ENCODE measurements at places on chromosomes 1 and 21.
A peak's percentile ranks its signal among the peaks of the same experiment; 100 is the strongest.

DNA sequence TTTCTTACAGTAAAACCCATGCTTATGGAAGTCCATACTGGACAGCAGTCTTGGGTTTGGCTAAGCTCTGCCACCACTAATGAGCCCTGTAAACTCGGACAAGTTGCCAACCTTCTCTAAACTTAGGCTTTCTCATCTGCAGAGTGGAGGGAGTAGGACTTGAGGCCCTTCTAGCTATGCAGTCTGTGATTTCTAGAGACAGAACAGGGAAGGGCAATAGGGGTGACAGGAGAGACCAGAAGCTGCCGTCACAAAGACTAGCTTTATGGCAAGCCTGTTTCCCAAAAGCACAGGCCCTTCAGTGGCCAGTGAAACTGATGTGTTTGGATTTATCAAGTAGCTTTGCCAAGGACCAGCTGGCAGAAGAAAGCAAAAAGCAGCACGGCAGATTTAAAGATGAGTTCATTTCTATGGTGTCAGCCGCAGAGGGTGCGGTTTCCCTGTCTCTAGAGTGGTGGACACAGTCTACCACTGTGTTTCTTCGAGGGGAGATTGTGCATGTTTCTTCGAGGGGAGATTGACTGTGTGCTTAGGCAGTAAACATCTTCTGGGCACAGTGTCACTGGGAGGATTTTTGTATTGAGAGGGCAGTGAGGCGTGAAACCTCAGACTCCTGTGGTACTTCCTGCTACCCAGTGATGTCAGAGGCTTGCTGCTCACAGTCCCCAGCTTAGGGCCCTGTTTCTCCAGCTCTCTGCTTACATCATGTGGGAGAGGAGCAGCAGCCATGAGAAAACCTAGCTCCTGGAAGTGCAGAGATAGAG, 119.0 kb downstream of the ROR1 start:
- DNase-seq: no peak

DNA sequence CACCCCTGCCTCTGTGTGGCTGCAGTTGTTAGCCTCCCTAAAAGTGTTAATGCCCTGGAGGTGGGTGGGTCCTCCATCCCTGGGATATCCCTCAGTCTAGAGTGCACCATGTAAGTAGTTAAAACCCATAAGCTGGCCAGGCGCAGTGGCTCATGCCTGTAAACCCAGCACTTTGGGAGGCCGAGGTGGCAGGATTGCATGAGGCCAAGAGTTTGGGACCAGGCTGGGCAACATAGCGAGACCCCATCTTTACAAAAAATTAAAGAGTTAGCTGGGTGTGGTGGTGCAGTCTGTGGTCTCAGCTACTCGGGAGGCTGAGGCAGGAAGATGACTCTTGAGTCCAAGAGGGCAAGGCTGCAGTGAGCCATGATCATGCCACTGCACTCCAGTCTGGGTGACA, 10.3 kb downstream of the MYOC start:
- no peak for DNase-seq

GRCh38 chr1:64523413-64524337, 53.7 kb downstream of the CACHD1 start:
- no peak for DNase-seq

DNA sequence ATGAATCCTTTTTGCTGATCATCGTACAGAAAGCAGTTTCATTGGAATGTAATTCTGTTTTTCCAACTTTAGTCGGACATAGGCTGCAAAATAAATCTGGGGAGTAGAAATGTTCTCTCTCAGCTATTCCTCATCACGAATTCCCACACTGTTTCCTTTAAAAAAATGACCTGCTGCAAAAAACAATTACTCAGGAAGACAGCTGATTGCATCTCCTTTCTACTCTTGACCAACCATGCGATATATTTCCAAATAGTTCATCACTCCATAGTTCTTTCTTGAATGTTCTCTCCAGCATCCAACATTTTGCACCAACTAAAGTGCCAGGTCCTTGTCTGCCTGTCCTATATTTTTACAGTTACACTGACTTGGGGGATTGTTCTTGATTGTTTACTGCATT, 96.4 kb downstream of the S1PR1 start:
- no peak for DNase-seq

DNA sequence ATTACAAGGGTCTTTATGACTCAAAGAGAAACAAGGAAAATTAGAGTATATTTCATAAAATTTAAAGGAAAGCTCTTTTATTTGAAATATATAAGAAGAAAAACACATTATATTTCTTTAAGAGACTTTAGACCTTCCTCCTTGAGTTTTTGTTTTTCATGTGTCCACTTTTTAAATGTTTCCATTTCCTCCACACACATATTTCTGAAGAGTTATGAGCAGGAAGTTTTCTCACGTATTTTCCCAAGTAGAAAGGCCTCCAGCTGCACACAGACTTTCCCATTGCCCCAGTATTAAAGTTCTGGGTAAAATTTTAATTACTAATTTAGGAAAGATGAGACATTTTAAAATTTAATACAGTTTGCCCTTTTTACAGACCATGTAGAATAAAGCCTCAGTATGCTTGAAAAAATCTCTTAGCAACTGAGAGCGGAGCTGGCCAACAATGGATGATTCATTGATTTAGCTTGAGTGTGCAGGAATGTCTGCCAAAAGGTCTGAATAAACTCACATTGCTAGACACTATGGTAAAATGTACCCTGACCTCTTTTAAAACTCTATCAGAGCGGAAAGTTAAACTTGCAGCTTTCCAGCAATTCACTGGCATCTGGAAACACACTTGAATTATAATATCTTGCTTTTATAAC, 57.9 kb downstream of the DDAH1 start:
- no peak for DNase-seq

DNA sequence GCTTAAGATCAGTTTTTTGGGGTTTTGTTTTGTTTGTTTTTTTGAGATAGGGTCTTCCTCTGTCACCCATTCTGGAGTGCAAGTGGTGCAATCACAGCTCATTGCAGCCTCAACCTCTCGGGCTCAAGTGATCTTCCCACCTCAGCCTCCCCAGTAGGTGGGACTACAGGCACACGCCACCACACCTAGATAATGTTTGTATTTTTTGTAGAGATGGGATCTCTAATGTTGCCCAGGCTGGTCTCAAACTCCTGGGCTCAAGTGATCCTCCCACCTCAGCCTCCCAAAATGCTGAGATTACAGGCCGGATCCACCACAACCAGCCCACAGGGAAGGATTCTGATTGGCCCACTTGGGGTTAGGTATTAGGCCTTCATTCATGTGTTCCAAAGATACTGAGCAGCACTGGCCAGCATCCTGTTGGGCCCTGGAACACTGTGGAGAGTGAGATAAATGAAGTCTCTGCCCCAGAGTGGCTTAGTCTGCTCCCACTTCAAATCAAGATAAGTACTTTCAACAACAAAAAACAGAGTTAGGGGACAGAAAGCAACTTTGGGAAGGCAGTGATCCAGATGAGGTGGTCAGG, 54.7 kb downstream of the PTP4A2 start:
- no peak for DNase-seq

- no peak for DNase-seq
Measured at GRCh38 chr1:104797982-104798381, 1048.3 kb downstream of the AMY1C start.

GRCh38 chr1:86913399-86913895, 479 bp downstream of the SELENOF start:
- peak; percentile 57 for DNase-seq

DNA sequence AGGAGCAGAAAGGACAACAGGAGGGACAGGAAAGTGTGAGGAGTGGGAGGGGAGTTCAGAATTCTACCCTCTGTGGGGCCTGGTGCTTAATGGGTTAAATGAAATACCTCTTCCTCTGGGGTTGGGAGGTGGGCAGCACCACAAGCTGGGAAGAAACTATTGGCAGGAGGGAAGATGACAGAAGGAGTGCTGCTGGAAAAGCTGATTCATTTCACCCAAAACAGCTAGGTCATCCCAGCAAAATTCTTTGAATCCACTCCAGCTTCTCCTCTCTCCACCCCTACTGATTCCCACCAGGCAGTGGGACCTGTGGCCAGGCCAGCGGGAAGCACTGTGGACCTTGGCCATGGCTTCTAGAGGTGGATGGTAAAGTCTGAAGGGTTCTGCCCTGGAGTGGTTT, 12.8 kb downstream of the BCAN start:
- DNase-seq: no peak

DNA sequence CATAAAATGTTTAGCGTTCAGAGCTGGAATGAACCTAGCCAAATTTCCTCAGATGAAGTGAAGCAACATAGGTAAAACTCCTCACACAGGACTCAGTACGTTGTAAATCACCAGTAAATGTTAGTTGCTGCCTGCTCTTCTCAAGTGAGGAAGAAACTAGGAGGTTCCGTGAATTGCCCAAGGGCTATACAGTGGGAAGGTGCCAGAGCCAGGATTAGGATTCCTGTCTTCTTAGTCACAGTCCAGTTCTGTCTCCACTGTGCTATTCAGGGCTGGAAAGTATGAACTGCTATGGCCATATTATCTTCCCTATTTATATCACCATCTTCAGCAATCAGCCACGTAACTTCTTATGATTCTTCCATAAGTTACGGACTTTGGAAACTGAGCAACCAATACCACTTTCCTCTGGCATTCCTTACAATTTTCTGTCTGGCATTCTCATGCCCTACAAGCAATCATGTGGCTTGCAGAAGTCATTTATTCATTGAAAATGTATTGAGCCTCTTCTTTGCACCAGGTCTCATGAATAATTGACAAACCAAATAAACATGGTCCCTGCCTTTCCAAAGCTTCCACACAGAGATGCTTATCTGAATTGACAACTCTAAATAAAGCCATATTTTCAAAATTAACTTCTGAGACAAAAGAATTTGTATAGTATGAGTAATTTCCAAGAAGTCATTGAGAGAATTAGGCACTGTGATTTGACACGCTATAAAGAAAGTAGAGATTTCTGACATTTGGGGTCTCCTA, 271.6 kb upstream of the SGIP1 start:
- no peak for DNase-seq

- no peak for DNase-seq
Measured at GRCh38 chr1:207022996-207023679, 9.4 kb downstream of the C1orf116 start.

DNA sequence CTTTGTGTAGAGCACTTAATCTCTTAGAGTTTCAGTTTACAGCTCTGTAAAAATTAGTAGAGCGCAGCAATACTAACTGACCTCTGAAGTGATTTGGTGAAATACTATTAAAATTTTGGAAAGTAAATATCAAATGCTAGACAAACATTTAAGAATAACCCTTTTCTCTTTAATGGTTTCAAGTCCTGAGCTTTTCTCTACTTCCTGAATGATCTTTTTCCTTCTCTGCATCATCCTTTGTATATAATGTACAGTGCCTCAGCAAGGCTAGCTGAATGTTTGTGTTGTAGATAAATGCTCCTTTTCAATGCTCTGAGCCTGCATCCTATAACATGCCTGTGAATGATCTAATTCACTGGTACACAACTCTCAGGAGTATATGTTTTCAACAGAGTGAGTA, 272.9 kb downstream of the ADGRL2 start:
- DNase-seq: no peak

GRCh38 chr21:35229290-35229689, 180.2 kb upstream of the RUNX1 start:
- DNase-seq: no peak

DNA sequence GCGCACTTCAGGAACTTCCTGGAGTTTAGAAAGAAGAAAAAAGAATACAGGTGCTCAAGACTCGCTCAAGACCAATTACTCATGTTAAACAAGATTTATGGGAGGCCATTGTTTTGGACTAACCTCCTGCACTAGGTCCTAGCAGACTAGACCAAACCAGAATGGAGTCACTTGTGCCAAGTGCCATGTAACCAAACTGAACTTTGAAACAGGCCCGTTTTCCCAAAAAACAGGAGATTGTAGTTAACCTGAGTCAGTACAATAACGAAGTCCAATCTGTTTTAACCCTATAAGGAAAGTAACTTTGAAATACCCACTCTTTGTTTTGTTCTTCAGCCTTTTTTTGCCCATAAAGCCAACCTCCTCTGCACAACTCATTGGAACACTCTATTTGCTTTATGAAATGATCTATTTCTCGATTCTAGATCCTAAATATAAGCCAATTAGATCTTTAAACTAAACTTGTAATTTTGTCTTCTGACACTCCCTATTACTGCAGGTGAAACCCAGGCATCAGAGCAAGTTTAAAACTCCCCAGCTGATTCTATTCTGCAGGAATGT, 695 bp upstream of the NTPCR start:
- DNase-seq: no peak

DNA sequence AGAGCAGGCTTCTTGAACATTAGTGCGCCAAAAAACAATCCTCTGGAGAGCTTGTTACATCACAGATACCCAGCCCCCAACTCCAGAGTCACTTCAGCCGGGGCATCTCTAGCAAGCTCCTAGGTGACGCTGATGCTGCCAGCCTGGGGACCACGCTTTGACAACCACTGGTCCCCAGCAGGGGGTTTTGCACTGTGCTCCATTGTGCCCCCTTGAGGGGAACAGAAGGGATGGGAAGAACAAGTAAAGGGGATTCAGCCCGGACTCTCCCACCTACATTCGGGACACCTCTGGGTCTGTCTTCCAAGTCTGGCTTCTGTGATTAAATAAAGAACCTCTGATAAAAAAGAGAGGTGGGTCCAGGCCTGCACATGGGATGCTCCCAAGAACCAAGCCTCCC, 60.4 kb downstream of the ATP5PO start:
- DNase-seq: peak; percentile 5

DNA sequence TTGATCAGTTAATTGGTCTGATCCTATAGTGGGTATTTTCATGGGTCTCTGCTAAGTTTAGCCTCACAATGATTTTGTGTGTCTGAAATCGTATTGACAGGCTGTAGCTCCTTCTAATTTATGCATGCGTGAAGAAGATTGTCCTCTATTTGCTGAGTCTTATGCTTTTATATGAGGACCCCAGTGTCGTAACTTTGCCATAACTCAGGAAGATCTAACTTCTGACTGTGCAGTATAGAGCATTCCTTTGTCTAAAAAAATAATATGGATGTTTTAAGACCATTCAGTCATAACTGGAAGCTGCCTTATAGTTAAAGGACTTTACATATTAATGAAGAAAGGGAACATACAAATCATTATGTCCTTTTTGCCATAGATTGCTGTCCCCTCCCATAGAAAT, 73.3 kb downstream of the CAMTA1 start:
- no peak for DNase-seq

DNA sequence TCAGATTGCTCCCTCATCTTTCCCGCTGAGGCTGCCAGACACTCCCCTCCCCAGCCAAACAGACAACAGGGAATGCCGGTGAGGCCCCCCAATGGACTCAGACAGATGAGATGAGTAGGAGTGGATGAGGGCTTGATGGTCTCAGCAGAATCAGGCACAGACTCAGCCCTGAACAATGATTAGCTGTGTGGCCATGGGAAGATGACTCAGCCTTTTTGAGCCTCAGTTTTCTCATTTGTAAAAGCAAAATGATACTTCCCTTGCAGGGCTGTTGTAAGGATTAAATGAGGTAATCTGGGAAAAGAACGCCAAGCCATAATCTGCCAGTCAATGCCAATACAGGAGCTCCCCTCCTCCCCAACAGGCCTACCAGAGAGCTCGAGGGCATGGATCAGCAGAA, 12.4 kb downstream of the C1orf198 start:
- no peak for DNase-seq

DNA sequence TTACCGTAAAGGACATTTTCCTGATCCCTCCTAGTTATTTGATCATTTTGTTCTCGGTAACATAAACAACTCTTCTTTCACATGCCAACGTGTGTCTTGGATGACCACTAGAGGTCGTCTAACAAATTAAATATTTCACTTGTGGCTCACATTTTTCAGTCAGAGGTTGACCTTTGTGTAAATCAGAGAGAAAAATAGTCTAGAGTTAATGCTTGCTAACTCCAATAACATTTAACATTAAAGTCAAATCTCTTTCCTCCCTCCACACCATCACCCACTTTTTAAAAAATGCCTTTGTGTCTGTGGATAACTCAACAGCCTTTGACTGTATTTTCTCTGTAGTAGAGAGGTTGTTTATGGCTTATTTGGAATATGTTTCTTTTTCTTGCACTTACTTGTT, 220.5 kb upstream of the B3GALT2 start:
- DNase-seq: peak; percentile 56
